ENCODE measurements at places on chromosomes 1 and 21.

- DNase-seq, result peak; percentile 17
Measured at GRCh38 chr1:90850181-90850897, 133.2 kb upstream of the BARHL2 start.

DNA sequence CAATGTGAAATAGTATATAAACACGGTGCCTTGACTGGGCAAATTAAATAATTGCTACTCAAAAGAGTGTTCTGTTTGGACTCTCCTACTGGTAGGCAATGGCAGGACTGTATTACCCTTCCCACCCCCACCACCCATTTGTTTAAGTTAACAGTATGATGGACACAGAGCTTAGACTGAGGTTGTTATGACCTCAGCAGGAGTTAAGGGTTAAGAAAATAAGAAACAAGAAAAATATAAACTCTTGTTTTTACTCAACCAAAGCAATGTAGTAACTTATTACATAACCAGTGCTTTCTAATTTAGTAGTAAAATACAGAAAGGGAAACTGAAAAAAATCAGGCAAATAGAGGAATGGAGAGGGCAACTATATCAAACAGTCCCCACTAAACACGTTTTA lies 19.9 kb upstream of the SERPINC1 start:
- no peak for DNase-seq

- no peak for DNase-seq
Measured at GRCh38 chr1:13450204-13450603, 40.0 kb downstream of the PRAMEF20 start.

GRCh38 chr1:22722901-22723550 lies 12.4 kb downstream of the EPHB2 start:
- DNase-seq, result no peak

- peak; percentile 37 for DNase-seq
Measured at GRCh38 chr1:236143104-236143948, 987 bp downstream of the GPR137B start.
